Activated effector memory CD4-positive, alpha-beta T cell treated with anti-CD3 and anti-CD28 coated beads, Interleukin-2, amount 50 U/mL, for 16 hours (primary cell): ENCODE measurements at places on chromosomes 7 and 10.

DNA sequence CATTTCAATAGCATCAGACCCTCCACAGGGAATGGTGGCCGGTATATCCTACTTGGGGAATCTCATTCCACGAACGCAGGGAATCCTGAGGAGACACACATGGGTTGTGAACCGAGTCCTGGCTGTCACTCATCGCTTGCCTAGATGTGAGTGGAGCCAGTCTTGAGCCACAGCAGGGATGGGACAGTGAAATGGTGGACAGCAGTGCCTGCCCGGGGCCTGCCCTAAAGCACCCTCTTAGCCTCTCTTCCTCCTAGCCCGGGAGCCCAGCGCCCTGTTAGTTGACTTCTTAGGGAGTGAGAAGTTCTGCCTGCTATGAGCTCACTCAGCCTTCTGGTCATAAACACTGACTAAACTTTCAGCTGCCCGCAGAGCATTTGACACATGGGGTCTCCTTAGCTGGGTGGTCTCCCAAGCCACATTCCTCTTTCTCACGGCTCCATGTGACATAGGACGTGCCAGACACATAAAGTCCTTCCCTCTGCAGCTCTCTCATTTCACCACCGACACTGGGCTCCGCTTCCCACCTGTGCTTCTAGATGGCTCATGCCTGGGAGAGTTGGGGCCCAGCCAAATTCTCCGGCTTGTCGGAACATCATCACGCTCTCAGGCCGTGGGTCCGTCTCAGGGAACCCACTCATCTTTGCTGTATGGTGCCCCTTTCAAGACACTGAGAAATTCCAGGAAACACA, 60.9 kb downstream of the TCERG1L start:
- DNase-seq: peak; percentile 41

DNA sequence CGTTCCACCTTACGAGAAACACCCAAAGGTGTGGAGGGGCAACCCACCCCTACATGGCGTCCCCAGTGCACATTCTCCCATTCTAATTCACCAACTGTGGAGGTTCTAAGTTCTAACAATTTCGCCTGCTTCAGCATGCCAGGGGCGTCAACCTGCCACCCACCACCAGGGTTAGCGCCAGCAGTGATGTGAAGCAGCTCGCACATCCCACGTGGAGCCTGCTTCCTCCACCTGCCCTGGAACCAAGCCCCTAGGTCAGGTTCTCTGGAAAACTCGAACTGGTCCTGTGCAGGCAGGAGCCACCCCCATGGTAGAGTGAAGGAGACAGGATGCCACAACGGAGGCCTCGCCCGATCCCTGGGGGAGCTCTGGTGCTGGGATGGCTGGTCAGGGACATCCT, 33.3 kb upstream of the FXYD4 start:
- DNase-seq: no peak

DNA sequence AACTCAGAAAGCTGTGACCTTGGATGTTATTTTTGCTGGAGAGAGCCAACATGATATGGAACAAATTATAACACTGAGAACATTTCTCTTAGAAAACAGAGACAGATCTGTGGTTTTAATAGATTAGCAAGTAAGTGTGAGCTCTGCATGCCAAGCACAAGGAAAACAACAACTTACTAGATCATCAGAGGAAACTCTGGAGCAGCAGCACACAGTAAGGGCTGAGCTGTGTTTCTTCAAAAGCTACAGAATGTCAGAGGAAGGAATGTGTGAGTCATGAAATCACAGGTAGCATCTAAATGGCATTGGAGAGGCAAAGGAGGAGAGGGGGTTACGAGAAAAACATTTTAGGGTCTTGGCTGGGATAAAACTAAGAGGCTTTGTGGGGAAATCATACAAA, 283.4 kb upstream of the FZD8 start:
- no peak for DNase-seq

- no peak for DNase-seq
Measured at GRCh38 chr7:139456511-139456910, 27.0 kb downstream of the KLRG2 start.

- DNase-seq: no peak
Measured at GRCh38 chr10:59384761-59385160, 22.4 kb upstream of the FAM13C start.

DNA sequence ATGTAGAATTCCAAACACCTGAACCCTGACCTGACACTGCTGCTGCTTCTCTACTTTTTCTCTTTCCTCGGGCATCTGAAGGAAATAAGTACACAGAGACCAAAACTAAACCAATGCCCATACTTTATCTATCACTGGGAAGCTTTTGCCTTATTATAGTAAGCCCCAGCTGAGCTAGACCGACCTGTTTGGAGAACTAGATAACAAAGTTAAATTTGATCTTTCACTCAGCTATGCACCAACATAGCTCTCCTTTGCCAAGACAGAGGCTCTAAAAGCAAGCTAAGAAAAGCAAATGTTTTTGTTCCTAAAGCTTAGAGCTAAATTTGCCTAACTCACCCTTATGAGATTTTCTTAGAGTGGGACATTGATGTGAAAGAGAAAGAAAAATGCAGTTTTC, 39.1 kb downstream of the NHLRC2 start:
- DNase-seq: no peak

GRCh38 chr7:130891254-130892094, 157.5 kb upstream of the KLF14 start:
- peak; percentile 59 for DNase-seq

GRCh38 chr7:102152672-102153598, 133.7 kb upstream of the SH2B2 start:
- DNase-seq: no peak

DNA sequence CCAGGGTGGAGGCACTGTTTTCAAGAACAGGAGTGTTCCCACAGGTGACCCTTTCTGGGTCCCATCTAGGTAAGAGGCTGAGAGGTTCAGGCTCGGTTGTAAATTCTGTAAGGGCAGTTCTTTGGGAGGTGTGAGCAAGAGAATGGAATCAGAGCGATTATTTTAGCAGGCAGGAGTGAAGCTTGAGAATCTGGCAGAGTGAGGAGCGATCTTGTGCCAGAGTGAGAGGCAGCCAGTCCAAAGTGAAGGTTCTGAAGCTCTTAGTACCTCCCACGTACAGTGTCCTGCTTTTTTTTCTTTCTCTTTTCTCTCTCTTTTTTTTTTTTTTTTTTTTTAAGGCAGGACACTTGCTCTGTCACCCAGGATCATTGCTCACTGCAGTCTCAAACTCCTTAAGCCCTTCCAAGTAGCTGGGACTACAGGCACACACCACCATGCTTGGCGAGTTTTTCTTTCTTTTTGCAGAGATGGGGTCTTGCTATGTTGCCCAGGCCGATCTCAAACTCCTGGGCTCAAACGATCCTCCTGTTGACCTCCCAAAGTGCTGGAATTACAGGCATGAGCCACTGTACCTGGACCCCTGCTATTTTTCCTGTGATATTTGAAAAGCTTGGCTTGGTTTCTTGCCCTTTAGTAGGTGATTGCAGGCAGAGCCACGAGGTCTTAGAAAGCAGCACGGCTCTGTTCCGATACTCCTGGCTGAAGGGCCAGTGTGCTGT, 10.9 kb downstream of the POR start:
- DNase-seq: no peak

DNA sequence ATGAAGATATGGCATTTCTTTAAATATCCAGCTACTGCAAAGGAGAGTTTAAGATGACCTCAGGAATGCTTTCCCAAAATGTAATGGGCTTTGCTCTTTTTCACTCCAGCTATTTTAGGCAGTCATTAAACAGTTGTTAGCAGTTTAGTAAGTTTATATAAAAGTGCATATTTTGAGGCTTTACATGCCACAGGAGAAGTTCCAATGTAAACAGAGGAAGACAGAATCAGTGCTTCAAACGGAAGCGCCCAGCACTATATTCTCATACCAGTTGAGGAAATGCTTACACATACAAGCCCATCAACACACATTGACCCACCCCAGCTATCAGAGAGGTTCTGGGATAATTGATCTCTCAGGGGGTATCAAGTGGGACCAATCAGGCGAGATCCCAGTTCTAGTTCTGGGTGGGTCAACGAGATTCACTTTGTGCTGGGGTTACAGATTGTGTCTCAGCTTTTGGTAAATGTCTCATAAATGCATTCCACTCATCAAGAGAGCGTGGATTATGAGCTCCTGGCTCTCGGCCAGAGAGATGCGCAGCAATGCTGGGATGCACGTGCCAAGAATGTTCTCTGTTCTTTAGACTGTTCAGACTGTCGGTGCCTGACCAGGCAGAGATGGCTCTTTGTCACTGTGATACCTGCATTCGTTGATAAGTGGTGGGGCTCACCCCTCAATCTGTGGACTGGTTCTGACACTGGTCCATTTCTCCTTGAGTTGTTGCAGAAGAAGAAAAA, 55.0 kb downstream of the CACNB2 start:
- no peak for DNase-seq

GRCh38 chr7:133869556-133869955, 257.6 kb upstream of the LRGUK start:
- no peak for DNase-seq

DNA sequence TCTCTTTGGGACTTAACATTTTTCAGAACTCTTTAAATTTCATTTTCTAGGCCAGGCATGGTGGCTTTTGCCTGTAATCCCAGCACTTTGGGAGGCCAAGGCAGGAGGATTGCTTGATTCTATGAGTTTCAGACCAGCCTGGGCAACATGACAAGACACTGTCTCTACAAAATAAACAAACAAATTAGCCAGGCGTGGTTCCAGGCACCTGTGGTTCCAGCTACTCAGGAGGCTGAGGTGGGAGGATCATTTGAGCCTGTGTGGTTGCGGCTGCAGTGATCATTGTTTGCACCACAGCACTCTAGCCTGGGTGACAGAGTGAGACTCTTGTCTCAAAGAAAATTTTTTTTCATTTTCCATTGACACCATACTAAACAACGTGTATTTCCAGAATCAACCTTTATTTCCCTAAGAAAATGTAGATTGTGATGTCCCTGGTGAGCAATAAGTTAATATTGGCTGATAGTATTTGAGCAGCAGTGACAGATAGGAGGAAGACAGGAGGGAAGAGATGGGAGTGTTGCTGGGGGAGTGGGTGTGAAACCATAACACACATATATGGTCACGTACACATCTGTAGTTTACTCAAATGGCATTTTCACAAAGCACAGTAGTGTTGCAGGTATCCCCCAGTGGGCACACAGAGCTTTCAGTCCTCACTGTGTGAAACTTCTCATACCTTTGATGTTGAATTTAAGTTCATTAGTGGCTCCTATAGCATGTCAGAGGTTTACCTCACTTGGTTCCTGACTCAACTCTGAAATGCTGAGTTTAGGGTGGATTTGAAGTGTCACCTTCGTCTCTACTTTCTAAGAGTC, 205.6 kb downstream of the AUTS2 start:
- no peak for DNase-seq

DNA sequence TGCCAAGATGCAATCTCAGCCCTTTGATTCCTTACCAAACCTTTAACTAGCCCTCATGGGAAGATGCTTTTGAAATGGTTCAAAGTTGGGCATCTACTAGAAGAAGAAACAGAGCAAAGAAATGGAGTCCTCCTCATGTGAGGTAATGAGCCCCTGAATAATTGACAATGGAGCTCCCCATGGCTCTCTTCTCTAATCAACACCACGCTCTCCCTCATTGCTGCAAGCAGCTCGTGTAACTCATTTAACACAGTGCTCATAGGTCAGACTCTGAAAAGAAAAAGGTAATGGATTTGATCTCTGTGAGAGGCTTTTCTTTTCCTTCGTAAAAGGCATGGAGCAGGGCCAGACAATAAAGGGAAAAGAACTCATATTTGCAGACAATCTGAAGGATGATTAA, 312.8 kb downstream of the PHTF2 start:
- no peak for DNase-seq

DNA sequence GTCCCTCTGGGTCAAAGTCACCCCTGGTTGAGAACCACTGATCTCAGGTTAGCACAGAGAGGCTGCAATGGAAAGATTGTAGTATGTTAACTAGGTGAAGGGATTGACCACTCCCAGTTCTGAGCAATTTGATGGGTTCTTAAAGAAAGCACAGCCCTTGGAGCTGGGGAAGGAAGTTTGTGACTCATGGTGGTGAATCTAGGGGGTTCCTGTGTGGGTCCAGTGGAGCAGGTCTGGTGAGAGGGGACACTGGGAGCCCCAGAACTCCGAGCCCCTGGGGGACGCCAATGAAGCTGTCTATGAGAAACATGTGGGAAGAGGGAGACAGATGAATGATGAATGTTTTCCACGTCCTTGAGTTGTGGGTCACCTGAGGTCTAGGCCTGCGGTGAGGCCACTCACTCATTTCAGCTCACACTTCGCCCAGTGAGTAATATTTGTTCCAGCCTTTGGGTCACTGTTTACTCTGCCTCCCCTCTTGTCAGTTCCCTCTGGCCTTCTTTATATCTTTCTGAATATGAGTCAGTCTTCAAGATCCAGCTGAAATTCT, 341.9 kb downstream of the LRMDA start:
- no peak for DNase-seq

- no peak for DNase-seq
Measured at GRCh38 chr10:114915294-114915693, 22.7 kb upstream of the TRUB1 start.

GRCh38 chr10:73991884-73992245, 6.1 kb upstream of the VCL start:
- peak; percentile 86 for DNase-seq

GRCh38 chr7:28815369-28815927, 142.7 kb downstream of the TRIL start:
- no peak for DNase-seq

- DNase-seq: no peak
Measured at GRCh38 chr10:93061594-93062513, 1.3 kb downstream of the CYP26C1 start.

DNA sequence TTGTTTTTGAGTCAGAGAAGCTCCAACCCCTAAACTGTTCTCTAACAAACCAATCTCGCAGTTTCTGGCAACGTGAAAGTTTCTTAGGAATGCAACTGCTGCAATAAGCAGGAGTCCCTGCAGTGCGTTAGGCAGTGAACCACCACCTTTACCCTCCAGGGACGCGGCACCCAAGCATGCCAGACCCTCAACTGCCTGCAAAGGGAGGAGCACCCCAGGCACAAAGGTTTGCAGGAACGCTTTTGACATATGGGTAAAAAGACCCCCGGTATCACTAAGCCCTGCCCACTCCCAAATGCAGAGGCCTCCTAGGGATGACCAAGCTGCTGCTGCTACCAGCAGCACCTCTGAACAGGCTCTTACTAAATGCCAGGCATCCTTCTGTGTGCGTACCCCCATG, 4.7 kb downstream of the TBRG4 start:
- DNase-seq: no peak

DNA sequence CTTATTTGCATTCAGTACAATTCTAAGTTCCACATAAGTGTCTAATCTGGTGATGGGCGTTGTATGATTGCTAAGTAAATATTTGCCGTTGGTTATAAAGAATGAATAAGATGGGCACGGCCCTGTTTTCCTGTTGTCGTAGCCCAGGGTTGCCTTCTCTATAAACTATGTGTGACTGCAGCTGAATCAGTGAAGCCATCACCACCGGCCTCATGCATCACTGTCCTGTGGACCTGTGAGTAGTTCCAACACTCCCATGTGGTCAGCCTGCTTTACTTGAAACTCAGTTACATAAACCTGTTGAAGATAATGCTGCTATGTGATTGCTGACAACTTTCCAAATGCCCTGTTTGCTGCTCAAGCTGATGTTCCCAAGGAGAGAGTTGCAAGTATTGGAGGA, 21.6 kb upstream of the KLF6 start:
- DNase-seq: peak; percentile 74
